Left lobe of liver (tissue), 2 donors: ENCODE measurements at places on chromosomes 11 and 22.

DNA sequence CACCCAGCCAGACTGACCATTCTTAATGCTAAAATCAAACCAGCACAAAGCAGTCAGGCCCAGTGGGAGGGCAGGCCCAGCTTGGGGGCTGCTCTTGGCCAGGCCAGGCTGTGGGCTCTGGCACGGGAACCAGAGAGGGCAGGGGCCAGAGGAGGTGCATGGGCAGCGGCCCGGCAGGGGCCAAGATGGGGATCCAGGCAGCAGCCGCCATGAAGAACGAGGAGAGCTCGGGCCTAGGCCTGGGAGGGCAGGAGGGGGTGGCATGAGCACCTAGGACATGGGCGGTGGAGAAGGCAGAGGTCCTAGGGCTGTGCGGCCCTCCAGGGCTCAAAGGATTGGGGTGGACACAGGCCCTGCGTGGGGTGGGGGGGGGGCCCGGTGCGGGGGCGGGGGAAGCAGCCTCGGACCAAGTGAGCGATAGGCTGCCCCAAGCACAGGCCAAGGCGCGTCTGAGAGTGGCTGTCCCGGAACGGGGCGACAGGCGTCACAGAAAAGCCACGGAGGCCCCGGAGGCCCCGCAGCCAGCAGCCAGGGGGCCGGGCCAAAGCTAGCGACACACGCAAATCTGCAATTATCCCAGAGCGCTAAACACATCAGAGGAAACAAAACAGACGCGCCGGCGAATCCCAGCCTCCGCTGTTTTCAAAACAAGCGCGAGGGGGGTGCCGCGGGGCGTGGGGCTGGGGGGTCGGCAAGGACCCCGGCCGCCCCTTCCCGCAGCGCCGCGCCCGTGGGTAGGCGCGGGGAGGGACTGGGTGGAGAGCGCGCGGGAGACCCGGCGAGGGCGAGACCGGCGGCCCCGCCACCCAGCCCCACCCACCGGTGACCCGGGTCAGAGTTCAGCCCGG, 8.3 kb downstream of the PLXNB2 start:
- DNase-seq: no peak

GRCh38 chr11:121236115-121237001, 56.2 kb upstream of the SC5D start:
- no peak for DNase-seq

DNA sequence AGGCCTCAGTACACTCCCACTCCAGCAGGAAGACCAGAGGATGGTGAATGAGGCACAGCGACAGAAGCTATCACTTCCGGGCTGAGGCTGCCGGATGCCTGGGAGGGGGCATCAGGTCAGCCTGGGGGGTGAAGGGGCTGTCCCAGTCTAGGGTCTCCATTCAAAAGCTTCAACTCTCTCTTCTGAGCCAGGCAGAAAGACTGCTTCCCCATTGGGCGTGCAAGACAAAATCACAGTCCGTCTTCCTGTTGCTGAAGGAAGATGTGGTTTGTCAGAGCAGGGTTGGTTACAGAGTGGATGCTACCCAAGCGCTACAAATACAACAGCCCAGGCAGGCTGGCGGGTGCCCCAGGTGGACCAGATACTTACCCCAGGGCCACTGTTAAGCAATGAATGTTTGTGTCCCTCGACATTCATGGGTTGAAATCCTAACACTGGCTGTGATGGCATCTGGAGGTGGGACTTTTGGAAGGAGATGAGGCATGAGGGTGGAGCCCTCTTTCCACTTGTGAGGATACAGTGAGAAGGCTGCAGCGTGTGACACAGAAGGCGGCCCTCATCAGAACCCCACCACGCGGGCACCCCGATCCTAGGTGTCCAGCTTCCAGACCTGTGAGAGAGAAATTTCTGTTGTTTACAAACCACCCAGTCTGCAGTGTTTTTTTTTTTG, 12.0 kb downstream of the UPK3A start:
- no peak for DNase-seq

DNA sequence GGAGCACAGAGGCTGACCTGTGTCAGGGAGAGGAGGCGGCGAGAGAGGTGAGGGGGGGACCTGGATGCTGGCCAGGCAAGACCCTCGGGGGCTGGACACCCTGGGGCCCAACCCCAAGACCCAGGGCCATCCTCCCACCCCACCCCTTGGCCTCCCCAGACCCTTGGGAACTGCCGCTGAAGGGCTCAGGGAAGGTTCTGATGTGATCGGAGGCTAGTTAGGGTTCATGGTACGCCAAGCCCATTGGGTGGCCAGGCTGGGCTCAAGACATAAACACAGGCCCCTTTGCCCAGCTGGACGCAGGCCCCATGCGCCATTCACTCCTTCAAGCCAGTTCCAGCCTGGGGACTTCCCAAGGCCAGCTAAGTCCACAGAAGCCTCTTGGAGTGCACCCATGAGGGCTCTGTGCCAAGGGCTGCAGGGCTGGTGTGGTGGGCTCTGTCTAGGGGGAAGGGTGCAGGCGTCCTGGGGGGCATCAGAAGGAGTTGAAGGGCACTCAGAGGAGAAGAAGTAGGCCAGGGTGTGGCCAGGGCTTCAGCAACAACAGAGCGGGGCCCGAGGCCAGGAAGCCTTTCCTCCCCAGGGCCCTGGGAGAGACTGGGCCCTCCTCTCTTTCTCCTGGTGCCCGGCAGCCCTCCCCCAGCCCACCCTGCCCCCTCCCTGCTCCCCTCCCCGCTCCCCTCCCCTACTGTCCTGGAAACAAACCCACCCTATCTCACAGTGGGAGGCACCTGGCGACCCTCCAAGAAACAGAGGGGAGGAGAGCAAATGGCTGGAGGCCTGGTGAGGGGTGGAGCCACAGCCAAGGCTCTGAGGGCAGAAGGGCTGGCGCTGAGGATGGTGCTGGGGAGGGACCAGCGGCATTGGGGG, 12.9 kb downstream of the TSPAN32 start:
- DNase-seq: peak; percentile 85

- DNase-seq: no peak
Observed at GRCh38 chr11:131838016-131838415, 467.6 kb downstream of the NTM start.

- no peak for DNase-seq
Observed at GRCh38 chr22:49772692-49773091, 55.0 kb downstream of the BRD1 start.

DNA sequence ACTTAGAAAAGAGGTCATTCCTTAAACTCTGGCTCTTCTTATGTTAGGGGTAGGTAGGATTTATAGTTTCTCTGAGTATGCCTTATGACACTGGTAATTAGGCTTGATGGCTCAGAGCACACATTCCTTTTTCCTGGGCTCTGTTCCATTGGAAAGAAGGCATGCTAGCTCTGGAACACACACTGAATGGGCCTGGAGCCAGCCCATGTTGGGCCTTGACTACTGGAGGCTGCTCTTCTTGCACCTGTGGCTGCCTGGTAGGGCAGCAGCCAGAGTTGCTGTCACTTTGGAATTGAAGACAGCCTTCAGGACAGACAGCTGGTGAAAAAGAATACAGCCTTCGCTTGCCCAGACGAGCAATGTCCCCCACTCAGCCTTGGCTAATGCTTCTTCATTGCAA, 18.2 kb downstream of the MCAM start:
- no peak for DNase-seq

DNA sequence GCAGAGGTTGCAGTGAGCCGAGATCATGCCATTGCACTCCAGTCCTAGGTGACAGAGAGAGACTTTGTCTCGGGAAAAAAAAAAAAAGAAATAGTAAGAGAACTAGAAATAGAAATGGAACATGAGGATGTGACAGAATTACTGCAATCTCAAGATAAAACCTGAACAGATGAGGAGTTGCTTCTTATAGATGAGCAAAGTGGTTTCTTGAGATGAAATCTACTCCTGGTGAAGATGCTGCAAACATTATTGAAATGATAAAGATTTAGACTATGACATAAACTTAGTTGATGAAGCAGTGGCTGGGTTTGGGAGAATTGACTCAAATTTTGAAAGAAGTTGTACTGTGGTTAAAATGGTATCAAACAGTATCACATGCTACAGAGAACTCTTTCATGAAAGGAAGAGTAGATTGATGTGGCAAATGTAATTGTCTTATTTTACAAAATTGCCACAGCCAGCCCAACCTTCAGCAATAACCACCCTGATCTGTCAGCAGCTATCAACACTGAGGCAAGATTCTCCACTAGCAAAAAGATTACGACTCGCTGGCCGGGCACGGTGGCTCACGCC, 13.7 kb downstream of the XNDC1N start:
- DNase-seq: no peak

- DNase-seq: no peak
Observed at GRCh38 chr11:7016011-7016410, 4.1 kb downstream of the ZNF214 start.

- DNase-seq: no peak
Observed at GRCh38 chr11:128598506-128599150, 11.3 kb upstream of the ETS1 start.
